ENCODE measurements at places on chromosomes 12 and 14. TPM values are rescaled to one million over a fixed set of nuclear protein-coding genes. Genes with fewer than 3 reads are reported as not detected.

DNA sequence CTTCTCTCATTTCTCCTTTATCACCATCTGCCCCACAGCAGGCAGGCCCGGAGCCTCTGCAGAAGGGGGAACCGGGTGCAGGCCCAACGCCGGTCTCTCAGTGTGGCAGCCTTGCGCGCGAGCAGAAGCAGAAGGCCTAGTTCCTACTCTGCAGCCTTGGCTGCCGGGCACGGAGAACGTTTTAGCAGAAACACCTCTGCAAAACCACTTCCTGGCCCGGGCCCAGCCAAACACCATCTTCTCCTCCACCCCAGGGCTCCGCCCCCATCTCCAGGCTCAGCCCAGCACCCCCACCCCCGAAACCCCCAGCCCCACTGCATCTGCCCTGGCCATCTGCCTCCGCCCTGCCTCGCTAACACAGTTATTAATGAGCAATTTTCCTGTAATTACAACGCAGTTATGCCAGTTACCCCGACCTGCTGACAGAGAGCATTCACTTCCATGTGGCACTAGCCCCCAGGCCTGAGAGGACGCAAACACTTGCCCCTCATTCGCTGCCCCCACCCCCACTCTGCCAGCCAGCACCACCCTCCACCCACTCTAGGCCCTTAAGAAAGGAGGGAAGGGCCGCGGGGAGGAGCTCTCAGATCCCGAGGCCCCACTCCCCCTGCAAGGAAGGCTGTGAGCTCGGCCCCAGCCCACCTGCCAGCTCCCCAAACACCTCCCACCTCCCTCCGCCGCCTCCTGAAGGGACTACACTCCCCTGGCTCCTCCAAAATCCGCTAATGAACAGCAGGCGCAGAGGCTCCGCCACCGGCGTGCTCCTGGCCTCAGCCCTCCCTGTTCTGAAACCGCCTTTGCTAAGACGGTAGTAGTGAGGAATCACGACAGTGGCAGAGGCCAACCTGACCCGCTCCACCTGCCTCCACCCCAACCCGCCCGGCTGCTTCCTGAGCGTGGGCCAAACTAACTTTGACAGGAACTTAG lies 44.7 kb upstream of the FBRSL1 start:
- DNase-seq = peak; percentile 88
- H3K4me3 ChIP-seq = peak overlapping the region; percentile 81
- H3K27me3 ChIP-seq = no peaks in the 10 kb centered on the region

DNA sequence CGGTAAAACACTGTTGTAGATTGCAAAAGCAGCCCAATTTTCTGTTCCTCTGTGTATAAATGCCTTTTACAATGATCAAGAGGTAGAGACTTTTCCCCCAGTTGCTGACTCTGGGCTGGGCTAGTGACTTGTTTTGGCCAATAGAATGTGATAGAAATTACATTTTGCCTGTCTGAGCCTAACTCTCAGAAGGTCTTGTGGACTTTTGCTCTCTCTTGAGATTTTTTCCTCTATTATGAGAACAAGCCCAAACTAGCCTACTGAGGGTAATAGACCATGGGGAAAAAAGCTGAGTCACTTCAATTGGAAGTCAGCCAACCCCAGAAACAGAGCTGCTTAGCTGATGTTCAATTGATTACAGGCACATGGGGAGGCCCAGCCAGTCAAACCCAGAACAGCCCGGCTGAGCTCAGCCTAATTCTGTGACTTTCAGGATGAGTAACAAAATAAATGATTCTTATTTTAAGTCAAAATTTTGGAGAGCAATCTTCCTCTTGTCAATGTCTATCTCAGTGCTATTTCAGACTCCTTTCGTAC lies 61.4 kb downstream of the MYF5 start:
- no peaks in the 10 kb centered on the region for H3K27me3 ChIP-seq
- peak; percentile 52 for DNase-seq
- H3K4me1 ChIP-seq = peaks cover 29% of the 10 kb centered on the region
- H3K27ac ChIP-seq = peak overlapping the region; percentile 45
- no peak overlapping the region for H3K4me3 ChIP-seq

Gene DIO3
- not detected for total RNA-seq

GRCh38 chr12:126949558-126949957 lies 1317.4 kb upstream of the TMEM132C start:
- DNase-seq = no peak
- no peaks in the 10 kb centered on the region for H3K36me3 ChIP-seq
- no peaks in the 10 kb centered on the region for H3K27me3 ChIP-seq

GRCh38 chr12:39923364-39923763 lies 182.5 kb downstream of the SLC2A13 start:
- peaks cover 4% of the 10 kb centered on the region for H3K4me1 ChIP-seq
- no peak overlapping the region for H3K4me3 ChIP-seq
- no peaks in the 10 kb centered on the region for H3K36me3 ChIP-seq
- H3K27ac ChIP-seq = no peak overlapping the region
- DNase-seq = no peak

- no peaks in the 10 kb centered on the region for H3K36me3 ChIP-seq
- peaks cover 2% of the 10 kb centered on the region for H3K27me3 ChIP-seq
- no peak overlapping the region for H3K4me3 ChIP-seq
- H3K4me1 ChIP-seq = peaks cover 8% of the 10 kb centered on the region
- H3K27ac ChIP-seq = no peak overlapping the region
Measured at GRCh38 chr14:31965071-31965734, 111.9 kb upstream of the ARHGAP5 start.

DNA sequence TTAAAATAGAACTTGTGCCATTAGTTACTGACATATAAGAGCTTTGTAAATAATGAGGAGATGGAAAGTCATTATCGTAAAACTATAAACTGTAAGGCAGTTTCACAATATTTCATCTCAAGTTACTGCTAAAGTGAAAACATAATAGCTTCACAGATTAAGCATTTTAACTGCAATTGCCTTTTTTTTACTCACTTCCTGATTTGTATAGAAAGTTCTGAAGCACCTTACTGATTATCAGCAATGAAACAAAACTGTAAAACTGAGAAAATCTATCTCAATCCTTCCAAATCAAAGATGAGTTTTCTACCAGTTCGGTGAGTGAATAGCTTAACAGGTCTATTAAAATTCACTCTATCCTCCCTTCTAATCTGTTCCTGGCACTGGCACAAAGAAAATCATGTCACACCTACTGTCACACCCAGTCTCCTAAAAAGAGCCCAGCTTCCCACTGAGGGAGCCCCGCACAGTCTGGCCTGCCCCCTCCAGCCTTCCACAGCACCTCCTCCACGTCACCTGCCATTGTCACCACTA lies 161.4 kb upstream of the ABCD2 start:
- no peak overlapping the region for H3K4me3 ChIP-seq
- DNase-seq = no peak
- H3K27ac ChIP-seq = no peak overlapping the region
- H3K36me3 ChIP-seq = no peaks in the 10 kb centered on the region

Gene EFS
- total RNA-seq = not detected

GRCh38 chr12:66600903-66601302 lies 78.0 kb downstream of the GRIP1 start:
- H3K36me3 ChIP-seq = no peaks in the 10 kb centered on the region
- DNase-seq = no peak
- no peak overlapping the region for H3K4me3 ChIP-seq
- H3K4me1 ChIP-seq = no peaks in the 10 kb centered on the region
- H3K27ac ChIP-seq = no peak overlapping the region
- H3K27me3 ChIP-seq = peaks cover 3% of the 10 kb centered on the region

All from activated CD4-positive, alpha-beta memory T cell treated with anti-CD3 and anti-CD28 coated beads, Interleukin-2, amount 10 ng/mL, durations not matched to agents 7 days and 5 days (primary cell).